Colonic mucosa (tissue), 4 donors: ENCODE measurements at places on chromosomes 1 and 21.

GRCh38 chr1:6958407-6959030 lies 173.3 kb downstream of the CAMTA1 start:
- no peak for DNase-seq

DNA sequence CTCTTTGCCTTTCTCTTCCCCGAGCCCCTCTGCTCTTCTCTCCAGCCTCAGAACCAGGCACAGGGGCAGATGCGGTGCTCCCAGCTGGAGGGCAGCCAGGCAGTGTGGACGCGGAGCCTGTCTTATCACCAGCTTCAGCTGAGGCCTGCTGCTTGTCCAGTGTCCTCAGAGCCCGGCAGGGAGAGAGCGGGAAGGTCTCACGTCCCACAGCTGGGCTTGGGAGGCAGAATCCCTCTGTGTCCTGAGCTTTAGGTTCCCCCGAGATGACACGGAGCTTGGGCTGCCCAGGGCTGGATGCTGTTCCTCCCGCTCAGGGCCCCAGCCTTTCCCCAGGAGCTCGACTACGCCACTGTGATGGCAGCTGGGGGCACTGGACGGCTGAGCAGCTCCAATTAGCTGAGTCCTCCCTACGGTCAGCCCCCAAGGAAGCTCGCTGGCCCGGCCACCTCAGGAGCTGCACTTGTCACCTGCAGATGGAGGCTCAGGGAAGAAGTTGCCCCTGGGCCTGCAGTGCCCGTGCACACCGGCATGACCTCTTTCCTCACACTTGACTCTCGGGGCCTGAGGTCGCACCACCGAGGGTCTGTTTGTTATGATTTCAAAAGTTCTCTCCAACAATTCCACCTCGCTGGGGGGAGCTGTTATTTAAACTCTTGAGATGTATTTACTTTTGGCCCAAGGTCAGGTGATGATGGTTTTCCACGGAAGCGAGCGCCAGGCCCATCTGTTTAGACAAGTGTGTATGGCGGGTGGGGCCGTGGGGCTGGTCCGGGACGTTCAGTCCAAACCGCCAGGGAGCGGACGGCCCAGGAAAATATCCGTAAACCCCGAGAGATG lies 127.3 kb downstream of the SIK1 start:
- DNase-seq: no peak

DNA sequence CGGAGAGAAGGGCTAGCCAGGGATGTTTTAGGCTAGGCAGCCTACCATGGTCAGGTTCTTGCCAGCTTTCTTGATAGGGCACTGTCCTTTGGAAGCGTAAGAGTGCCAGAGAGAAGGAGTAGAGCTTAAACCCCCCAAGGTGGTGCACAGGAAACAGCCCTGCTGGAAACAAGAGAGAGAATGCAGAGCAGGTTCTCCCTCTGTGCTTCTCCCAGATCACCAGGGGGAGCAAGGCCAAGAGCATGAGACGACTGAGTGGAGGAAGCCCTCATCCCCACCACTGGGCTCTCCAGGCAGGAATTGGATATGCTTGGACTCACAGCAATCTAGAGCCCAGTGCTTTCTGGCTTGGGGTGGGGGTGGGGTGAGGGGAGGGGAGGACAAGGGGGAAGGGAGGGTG lies 49.8 kb downstream of the ATP2B4 start:
- DNase-seq: no peak

- peak; percentile 76 for DNase-seq
Observed at GRCh38 chr1:212457740-212458338, 25.1 kb downstream of the NENF start.

- DNase-seq: no peak
Observed at GRCh38 chr21:42396799-42397745, 1.2 kb upstream of the TMPRSS3 start.

DNA sequence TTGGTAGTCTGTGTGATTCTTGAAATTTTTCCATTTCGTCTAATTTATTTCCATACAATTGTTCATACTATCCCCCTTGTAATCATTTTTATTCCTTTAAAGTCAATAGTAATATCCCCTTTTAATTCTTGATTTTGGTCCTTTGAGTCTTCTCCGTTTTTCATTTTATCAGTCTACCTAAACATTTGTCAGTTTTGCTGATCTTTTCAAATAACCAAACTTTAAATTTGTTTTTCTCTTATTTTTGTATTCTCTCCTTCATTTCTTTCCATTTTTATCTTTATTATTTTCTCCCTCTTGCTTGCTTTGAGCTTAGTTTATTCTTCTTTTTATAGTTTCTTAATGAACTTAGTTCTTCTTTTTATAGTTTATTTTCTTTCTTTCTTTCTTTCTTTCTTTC lies 21.1 kb upstream of the SLAMF1 start:
- DNase-seq: no peak

DNA sequence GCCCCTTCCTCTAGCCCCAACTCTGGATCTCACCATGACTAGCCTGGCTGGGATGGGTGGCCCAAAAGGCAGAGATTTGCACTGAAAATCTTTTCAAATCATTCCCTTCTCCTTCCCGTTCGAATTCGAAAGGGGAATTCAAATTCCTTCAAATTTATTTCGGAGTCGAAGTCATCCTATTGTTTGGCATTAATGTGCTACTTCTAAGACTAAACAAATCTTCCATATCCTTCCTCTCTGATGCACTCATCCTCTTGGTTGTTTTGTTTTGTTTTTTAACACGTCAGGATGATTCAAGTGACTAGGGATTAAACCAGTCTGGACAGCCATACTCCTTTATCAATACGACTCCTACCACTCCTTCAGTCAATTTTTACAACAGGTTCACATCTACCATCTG lies 95.5 kb upstream of the SGIP1 start:
- DNase-seq: no peak

DNA sequence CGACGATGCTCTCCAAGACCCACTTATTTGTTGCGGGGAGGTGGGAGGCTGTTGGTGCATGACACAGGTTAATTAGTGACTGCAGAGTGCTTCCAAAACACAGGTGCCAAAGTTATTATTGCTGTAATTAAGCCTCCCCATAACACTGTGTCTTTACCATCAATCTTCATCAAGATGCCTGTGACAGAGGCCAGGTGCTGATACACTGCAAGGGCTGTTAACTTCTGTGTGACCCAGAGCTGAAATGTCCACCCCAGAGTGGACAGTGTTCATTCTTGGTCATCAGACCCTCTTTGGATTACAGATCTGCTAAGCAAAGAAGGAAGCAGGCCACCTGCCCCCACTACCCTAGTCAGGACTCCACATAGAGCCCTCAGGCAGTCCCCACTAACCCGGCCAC lies 55.5 kb downstream of the CAPN8 start:
- DNase-seq: no peak

DNA sequence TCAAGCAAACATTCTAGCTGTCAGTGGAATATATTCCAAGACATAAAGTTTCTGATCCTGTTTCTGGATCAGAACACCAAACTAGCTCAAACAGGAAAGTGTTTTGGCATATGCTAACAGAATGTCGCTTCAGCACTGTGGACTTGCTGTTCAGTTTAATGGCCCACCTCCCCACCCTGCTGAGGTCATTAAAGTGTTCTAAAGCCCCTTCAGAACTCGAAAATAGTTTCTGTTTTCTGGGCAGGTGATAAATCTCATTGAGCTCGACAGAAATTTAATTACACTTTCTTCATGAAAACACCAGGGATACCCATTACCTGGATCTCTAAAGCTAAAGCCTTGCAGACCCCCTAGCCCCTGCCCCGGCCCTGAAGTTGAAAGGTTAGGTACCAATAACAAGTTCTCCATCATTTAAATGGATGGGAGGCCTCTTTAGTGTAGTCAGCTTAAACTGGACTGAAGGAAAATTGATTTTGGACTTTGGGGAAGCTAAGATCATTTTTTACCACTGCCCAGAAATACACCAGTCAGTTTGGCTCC lies 3.9 kb upstream of the C1orf105 start:
- DNase-seq: no peak

DNA sequence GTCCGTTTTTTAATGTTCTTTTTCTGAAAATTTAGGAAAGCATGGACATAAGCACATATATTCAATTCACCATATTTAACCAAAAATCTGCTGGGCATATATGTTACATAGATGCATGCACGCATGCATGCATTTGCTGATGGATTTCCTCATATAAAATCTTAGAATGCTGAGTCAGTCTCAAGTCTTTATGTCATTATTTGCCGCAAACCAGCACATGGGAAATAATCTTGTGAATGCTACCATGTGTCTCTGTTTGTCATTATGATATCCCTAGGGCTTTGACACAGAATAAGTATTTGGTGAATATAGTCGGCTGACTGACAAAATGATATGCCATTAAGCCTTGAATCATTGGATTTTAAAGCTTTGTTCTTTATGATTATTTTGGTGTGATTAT lies 776.5 kb downstream of the KCNT2 start:
- no peak for DNase-seq

GRCh38 chr1:89878256-89878655 lies 57.4 kb downstream of the LRRC8D start:
- no peak for DNase-seq

DNA sequence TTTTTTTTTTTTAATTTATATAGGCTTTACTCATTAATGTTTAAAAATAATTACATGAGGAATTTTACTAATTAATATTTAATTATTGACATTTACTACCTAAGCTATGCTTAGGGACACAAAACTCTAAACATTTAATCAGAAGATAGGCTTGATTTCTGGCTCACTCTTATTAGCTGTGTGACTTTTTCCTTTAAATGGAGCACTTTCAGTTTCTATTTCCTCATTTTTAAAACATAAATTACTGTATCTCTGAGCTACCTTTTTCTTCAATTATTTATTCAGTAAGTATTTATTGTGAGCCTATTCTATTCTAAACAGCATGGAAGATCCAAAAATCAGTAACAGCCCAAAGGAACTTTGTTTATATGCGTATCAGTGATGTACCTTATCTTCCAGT lies 40.5 kb downstream of the MAP3K7CL start:
- DNase-seq: no peak

GRCh38 chr21:40013001-40013735 lies 145.9 kb downstream of the PCP4 start:
- no peak for DNase-seq

- no peak for DNase-seq
Observed at GRCh38 chr1:58011978-58012377, 534.5 kb downstream of the OMA1 start.

GRCh38 chr1:224432672-224433040 lies 1.9 kb downstream of the WDR26 start:
- peak; percentile 36 for DNase-seq

DNA sequence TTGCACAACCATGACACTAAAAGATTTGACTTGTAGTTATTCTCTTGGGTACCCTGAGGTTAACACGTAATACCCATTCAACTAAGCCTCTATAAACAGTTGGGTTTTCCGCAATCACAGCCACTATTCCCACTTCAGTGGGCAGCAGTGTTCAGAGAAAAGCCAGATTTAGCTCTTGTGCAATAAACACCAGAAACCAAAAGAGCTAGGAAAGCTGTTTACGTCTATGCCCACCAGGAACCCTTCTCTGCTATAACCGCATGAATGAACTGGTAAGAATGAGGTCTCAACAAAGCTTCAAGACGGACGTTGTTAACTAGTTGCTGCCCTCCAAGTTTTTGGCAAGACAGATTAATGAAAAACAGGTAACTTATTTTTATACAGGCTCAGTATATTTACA lies 101.3 kb downstream of the SLC45A1 start:
- no peak for DNase-seq

- DNase-seq: no peak
Observed at GRCh38 chr1:242133796-242134195, 134.9 kb upstream of the MAP1LC3C start.

DNA sequence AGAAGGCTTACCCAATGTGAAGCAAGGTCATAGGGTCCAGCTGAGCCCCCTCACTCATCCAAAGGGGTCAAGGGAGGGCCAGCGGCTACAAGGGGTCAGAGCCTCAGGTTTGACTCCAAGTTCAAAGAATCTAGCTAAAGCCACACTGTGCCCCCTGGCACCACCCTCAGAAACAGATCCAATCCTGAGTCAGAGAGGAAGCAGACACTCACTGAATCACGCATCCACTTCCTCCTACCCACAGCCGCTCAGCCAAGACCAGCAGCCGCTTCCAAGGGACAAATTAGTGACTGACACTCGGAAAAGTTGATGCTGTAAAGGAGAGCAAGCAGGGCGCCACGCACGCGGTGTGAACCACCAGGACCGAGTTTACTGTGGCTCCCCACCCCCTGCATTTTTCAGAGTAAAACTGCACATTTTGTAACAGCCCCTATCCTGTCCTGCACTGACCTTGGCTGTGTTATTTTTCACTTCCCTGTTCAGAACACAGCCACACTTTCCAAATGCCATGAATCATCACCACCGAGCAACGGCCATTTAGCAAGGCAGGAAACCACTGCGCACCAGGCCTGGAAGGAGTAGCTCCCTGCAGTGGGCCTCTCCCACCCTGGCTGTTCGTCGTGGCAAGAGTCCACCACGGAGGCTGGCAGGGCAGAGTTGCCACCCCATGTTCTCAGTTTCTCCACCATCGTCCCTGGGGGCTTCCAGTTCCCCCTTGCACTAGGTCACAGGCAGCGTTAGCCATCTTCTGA lies 147.8 kb downstream of the TOMM20 start:
- DNase-seq: peak; percentile 67

DNA sequence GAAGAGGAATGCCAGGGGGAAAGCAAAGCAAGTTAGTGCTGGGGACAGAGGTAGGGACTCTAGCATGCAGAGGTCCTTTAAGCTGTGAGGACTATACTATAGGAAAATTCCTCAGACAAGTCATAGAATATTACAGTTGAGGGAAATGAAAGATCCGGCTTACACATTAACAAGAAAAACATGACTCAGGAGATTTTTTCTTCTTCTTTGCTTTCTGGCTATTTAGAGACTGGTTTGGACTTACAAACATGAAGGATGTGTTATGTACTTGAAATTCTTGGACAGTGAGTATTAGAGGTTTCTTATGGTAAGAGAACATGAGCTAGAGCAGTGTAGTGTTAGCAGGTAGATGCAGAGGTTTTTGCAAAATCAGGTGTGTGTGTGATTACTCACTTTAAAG lies 24.9 kb downstream of the USP25 start:
- no peak for DNase-seq

DNA sequence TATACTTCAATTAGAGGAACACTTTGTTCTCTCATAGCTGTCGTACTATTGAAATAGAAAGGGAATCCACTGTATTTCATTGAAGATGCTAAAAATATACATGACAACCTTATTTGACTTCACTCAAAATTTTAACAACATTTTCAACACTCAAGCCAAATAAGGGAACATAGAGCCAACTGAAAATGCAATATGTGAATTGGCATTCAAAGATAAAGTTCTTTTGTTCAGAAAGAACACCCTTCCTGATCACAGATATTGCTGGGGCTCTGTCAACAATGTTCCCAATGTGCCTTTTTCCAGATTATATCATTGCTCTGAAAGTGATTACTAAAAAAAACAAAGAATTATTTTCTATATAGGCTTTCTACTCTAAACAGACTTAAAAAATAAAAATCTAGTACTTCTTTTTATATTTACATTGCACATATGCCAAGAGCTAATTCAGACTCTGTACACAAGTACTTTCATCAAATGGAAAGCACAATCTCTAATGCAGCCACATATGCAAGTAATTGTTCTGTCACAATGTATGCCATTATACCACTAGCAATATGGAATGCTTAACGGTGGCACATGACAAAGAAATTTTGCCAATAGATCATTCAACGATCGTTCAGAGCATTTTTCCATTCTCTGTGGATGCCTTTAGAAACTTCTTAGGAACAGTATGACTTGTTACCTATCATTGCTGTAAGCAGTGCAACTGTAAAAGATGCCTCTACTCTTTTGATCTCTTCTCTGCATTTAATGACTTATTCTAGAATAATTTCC lies 171.0 kb downstream of the EIF4G3 start:
- DNase-seq: no peak

- no peak for DNase-seq
Observed at GRCh38 chr21:28421716-28422524, 570.8 kb downstream of the LTN1 start.

- DNase-seq: no peak
Observed at GRCh38 chr1:39501666-39502065, 10.2 kb downstream of the BMP8A start.
